ENCODE measurements at places on chromosomes 3 and 15. TPM values are rescaled to one million over a fixed set of nuclear protein-coding genes. Genes with fewer than 3 reads are reported as not detected.

Gene LRRIQ4
- total RNA-seq, result 0.14 TPM

Gene GOLGA6L7
- not detected for total RNA-seq

Gene GABRA5
- total RNA-seq, result not detected

Gene DUOX2
- not detected for total RNA-seq

Gene P2RY13
- not detected for total RNA-seq

Gene DBR1
- total RNA-seq, result 5.9 TPM

Gene UCN2
- 25.1 TPM for total RNA-seq

Gene SAMD7
- total RNA-seq, result not detected

Gene TATDN2
- 16.9 TPM for total RNA-seq

Gene TLR9
- total RNA-seq, result not detected

Gene ADPRH
- 3.7 TPM for total RNA-seq

Measured in placental pericyte (primary cell).